Urothelium cell line (cell line): ENCODE measurements at places on chromosomes 3 and 15.

DNA sequence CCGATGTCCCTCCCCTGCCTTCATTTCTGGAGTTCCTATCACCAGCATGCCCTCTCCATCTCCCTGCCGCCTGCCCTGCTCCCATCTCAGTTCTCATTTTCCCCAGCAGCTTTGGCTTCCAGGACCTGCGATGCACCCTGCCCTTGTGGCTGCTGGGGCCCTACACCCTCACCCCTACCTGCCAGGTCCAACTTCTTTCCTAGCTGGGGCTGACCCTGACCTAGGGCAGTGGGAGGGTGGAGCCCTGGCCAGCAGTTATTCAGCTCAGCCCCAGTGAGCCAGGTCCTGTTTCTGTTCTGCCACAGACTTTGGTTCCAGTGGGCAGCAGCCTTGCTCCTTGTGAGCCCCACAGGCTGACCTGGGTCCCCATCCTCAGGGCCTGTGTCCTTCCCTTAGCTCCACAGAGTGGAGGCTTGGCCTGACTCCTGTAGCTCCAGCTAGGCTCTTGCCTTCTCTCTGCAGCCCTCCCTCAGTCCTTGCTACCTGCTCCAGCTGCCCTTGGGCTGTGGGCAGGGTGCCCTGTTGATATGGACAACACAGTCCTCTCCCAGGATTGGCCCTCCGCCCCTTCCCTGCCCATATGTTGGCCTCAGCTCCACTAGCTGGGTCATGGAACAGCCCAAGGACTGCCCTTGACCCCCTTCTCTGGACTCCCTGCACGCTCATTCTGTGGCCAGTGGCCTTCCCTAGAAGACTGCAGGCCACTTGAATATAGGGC lies 34.7 kb upstream of the PDE8A start:
- DNase-seq, result no peak

GRCh38 chr3:143654906-143655305 lies 193.4 kb downstream of the SLC9A9 start:
- no peak for DNase-seq

DNA sequence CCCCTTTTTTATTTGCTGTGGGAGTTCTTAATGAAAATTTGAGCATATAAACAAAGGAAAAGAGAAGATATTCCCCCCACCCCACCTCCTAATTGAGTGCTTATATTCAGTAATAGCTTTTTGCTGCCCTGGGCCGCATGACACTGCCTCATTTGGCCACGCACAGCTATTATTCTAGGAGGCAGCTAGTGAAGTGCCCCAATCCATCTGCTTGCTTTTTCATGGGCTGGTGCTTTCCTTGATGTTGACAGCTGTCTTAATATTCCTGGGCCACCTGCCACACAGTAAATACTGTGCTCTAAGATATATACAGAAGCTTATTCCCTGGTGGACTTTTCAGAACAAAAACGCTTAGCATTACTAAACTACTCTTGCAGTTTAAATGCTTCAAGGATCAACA lies 3.8 kb upstream of the CRYBG3 start:
- no peak for DNase-seq

- DNase-seq, result no peak
Observed at GRCh38 chr3:175646865-175647264, 787.7 kb downstream of the NAALADL2 start.

DNA sequence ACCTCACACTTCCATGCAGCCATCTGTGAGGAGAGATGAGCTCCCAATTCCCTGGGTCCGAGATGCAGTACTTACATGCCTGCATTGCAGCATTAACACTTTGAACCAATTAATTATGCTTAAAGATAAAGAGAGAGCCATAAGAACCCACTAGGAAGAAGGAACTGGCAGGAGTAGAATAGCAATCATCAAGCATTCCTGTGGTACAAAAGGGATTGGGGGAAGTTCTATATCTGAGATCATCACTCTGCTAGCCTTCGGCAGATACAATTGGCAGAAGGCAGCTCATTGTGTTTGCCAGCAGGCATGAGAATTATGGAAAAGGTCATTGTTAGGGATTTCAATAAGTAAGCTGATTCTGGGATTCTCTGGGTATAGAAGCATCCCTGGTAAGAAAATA lies 891.4 kb downstream of the NTRK3 start:
- peak; percentile 73 for DNase-seq

DNA sequence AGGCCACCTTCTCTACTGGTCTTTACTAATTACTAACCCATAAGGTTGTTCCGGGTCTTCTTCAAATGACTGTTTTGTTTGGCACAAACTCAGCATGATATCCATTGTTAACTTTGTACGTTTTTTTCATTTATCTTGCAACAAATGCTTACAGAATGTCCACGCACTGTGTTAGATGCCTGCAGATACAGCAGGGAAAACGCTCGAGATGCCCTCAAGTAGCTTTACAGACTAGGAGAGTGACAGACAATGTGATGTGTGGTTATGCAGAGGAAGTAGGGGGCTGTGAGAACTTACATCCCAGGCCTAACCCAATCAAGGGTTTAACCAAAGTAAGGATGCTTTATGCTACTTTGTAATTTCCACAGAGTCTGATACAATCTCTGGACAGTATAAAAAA lies 949 bp upstream of the RFC4 start:
- DNase-seq, result no peak

GRCh38 chr15:66171841-66172240 lies 81.7 kb downstream of the MEGF11 start:
- no peak for DNase-seq

GRCh38 chr15:68634531-68634930 lies 55.7 kb downstream of the CORO2B start:
- no peak for DNase-seq

- DNase-seq, result no peak
Observed at GRCh38 chr3:135528413-135529015, 437.0 kb upstream of the PPP2R3A start.

GRCh38 chr3:16430717-16431630 lies 82.5 kb downstream of the RFTN1 start:
- DNase-seq, result no peak

DNA sequence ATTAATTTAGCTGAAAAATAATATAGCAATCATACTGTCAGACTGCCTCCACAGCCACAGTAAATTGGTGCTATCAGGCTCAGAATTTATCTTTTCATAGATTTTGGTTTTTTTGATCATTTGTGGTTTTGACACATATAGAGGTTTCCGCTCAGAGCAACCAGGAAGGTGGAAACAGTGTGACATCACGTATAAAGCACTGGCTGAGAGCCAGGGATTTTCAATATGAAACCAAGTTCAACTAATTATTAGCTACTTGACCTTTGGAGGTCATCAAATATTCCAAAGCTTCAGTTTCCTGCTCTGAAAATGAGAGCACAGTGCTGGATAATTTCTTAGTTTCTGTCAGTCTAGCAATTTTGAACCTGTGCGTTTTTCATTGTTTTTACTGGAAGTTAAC lies 433.8 kb upstream of the SUCLG2 start:
- DNase-seq, result no peak

DNA sequence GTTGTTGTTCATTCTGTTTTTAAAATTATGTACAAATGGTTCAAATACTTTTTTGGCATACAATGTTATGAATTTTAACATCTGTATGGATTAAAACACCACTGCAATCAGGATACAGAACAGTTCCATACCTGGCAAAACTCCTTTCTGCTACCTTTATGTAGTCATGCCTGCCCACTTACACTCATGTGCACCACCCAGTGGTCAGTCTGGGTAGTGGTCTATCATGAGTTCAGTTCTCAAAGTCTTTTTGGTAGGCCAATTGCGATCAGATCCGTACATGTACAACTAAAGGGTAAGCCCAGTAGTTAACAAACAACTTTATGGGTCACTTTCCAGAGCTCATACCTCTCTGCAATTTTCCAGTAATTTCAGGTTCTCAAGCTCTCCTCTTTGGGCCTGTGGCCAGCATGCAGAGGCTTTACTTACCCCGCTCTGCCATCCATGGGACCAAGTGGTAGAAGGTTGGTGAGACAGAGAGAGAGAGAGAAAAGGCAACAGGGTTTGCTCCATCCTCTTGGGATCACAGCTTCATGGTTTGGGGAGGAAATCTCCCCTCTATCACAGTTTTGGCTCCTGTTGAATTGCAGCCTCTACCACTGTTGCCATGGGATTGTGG lies 63.9 kb upstream of the FAM98B start:
- DNase-seq, result peak; percentile 66

GRCh38 chr3:61666615-61667330 lies 105.4 kb downstream of the PTPRG start:
- DNase-seq, result no peak

- no peak for DNase-seq
Observed at GRCh38 chr3:145911016-145911415, 250.0 kb downstream of the PLOD2 start.

DNA sequence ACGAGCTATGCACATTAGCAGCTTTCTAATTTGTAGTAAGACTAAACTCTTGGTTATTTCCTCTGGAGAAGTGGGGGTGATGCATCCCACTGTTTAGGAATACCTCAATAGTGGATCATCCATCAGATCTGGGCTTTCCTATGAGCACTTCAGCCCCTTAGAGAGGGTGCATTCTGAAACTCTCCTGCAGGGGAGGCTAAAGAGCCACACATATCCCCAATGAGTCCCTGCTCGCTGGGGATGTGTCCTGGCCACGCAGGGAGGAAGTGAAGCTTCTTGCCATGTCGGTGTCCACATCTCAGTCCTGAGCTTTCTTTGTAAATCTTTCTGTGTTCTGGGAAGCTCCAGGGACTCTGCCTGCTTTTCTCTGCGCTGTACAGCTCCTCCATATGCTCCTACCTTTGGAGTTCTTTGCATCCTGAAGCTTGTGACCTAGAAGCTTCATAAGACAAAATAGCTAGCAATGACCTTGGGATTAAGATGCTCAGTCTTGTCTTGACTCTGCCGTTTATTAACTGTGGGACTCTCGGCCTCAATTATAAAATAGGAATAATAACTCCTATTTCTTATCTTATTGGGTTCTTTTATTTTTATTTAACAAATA lies 28.3 kb upstream of the MASP1 start:
- peak; percentile 67 for DNase-seq

- DNase-seq, result no peak
Observed at GRCh38 chr3:4233488-4233887, 69.7 kb upstream of the SETMAR start.

DNA sequence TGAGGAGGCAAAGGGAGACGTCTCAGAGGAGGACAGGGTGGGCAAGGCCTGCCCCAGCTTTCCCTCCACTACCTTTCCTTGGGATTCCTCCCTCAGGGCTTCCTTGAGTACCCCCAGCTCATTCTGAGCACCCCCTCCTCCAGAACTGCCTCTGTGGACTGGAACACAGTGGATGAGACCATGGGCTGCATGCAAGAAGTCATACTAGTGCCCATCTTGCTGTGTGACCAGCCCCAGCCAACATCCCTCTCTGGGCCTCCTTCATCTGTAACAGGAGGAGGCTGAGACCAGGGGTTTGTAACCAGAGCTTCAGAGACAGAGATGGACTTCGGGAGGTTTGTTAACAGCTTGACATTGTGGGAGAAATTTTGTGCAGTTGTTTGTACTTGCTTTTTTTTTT lies 25.6 kb downstream of the FEM1B start:
- no peak for DNase-seq

DNA sequence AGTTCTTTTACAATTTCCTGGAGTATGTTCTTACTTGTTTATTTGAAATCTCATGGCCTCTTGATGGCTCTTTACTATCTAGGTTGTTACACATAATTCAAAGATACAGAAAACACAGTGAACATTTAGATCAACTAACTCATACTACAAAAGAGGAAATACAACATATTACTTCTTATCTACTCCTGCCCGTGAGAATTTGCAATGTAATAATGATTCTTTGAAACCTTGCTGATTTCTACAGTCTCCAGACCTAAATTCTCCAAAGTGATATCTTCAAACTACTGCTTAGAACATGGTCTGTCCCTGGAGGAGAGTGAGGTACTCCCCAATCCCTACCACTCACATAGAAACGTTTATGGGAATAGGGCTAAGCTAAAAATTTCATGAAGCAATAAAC lies 29.9 kb upstream of the GOLGA8B start:
- DNase-seq, result no peak

DNA sequence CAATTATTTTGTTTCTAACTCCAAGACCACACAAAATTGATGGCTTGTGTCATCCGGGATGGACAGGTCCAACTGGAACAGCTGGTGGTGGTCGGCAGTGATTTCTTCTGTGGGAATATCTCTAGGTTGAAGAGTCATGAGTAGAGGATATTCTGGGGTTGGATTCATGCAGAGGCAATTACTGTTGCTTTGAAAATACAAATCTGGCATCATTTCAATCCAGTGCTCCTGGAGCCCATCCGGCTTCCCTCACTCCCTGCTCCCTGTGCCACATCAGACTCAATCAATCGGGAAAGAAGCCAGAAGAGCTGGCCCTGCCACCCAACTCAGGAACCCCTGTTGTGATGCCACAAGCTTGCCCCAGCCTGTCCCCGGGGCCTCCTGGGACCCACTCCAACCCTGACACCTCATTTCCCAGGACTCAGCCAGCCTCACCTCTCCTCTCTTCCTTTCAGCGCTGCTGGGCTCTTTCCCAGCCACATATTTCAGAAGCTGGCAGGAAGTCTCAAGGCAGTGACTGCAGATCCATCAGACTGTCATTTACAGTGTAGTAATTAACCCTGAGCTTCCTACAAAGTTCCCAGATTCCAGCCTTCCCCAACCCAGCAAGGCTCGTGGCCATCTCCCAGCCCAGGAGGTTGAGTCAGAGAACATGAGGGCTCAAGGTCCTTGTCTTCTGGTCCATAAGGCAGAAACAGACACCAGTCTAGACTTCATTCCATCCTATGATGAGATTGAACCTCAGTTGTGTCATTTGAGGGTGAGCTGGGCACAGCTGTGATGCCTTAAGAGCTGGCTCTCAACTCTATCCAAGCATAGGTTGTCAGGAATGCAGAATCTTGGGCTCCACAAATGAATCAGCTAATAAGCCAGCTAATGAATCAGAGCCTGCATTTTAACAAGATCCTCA lies 114.0 kb downstream of the FAM174B start:
- DNase-seq, result no peak

DNA sequence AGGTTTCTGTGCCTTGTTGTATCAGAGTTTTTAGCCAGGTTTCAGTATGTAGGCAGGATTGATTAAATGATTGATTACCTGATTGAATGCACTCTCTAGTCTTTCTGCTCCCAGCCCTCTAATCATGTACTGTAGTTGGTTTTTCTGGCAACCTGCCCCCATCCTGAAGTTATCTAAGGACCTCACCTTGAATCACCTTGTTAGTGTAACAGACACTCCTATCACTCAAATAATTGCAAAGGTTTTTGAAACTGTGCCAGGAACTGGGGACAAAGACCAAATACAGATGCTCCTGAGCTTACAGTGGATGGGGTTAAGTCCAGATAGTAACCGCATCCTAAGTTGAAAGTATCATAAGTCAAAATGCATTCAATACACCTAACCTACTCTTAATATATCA lies 141.5 kb upstream of the EIF1B start:
- DNase-seq, result no peak

GRCh38 chr3:177150218-177150916 lies 46.9 kb downstream of the TBL1XR1 start:
- DNase-seq, result no peak

DNA sequence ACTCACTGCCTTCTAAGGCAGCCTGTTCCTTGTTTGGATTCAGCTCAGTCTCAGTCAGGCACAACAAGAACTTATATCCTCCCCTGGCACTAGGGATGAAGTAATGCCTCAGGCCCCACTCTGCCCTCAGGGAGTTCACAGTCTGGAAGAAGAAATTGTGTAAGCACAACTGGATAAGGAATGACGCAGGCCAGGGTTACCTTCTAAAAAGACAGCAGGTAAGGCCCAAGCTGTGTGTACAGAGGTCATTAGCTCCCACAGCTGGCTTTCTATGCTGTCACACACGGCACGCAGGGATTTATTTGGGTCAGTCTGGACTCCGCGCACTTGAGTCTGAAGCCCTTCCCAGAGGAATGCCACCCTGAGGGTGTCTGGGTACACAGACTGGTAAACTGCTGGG lies 82.9 kb downstream of the IQSEC1 start:
- DNase-seq, result no peak
